HEK293T (cell line): ENCODE measurements at places on chromosomes 1 and 21.

DNA sequence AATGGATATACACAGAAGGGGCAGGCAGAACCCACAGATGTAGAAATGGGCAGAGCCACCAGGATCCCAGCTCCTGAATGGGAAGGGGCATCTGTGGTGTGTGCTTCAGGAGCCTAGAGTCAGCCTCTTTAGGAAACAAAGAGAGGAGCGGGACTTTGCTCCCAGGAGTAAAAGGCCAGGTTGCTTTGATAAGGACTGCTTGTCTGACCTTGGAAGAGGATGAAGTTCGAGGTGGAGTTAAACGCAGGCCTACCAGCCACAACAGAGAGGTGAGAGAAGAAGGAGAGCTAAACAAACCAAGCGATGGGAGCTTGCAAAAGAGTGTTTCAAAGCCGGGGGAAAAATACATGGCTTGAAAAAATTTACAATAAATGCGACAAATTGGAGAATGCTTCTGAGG lies 49.9 kb upstream of the TMPRSS2 start:
- DNase-seq, result no peak

GRCh38 chr1:47416319-47417169 lies 459 bp downstream of the FOXE3 start:
- DNase-seq, result no peak

- no peak for DNase-seq
Measured at GRCh38 chr21:25329227-25329825, 278.0 kb downstream of the MRPL39 start.

GRCh38 chr1:113534130-113534817 lies 144.0 kb downstream of the MAGI3 start:
- DNase-seq, result peak; percentile 8

DNA sequence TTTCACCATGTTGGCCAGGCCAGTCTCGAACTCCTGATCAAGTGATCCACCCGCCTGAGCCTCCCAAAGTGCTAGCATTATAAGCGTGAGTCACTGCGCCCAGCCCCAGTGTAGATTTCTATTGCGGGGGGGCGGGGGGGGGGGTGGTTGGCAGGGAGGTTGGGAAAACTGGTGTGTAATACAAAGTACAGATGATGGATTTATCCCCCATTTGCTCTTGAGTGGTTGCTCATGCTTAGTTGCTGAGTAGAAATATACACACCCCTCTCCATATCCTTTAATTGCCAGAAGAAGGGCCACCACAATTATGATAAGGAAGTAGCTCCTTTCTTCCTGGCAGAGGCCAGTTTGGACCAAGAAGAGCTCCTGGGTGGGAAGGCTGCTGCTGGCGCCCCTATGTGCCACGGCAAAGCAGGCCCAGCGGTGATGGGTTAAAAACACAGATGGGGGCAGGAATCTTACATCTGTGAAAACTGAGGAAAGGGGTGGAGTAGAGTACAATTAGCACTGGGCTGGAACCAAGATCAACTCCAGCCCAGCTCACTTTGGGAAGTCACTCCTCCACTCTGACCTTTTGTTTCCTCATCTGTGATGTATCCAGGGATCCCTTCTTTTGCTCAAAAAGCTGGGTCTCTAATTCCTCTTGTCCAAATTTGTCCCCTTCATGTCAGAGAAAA lies 55.2 kb downstream of the MRPL37 start:
- no peak for DNase-seq

DNA sequence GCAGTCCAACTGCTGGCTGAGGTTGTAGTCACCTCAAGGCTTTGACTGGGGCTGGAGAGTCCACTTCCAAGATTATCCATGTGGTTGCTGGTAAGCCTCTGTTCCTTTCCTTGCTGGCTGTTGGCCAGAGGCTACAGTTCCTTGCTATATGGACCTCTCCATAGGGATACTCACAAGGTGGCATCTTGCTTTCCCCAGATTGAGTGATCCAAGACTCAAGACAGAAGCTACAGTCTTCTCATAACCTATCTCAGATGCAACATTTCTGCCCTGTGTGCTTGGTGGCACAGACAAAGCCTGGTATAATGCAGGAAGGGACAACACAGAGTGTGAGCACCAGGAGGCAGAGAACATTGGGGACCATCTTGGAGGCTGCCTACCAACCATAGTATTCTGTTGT lies 111.8 kb downstream of the FNBP1L start:
- DNase-seq, result no peak
